ENCODE measurements at places on chromosomes 6 and 20.

DNA sequence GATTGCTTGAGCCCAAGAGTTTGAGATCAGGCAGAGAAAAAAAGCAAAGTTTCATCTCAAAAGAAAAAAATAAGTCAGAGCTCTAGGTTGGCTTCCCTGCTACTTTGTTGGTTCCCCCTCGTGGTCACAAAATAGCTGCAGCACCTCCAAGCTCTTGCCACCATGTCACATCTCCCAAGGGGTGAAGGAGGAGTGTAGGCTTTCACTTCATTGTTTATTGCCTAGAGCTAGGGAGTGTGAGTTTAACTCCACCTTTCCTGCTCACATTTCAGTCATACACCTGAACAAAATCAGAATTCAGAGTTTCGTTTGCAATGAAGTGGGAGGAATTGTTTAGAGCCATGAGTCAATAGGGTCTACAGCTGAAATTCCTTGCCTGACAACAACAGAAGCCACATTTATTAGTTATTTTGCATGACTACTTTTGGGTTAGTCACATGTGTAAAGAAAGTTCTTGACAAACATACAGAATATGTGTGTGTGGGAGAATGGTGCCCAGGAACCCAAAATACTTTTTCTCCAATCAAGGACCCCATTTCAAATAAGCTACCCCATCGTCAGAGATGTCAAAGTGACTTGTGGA, 56.2 kb upstream of the UFL1 start:
- DNase-seq = no peak

GRCh38 chr20:36243726-36244125, 7.4 kb downstream of the AAR2 start:
- DNase-seq = no peak

DNA sequence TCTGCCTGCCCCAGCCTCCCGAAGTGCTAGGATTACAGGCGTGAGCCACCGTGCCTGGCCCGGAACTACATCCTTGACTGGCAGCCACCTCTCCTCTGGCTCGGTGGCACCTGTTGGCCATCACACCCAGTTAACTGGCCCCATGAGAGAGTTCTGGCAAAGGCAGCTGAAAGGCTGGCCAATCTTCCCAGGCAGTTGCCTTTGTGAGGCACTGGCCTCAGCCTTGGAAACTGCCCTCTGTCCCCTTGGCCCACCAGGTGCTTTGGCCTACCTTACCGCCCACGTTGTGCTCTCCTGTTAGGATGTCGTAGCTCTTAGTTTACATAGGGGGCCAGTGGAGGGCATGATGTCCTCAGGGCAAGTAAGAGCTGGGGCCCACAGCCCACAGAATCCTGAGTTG, 9.6 kb upstream of the MANBAL start:
- no peak for DNase-seq

- no peak for DNase-seq
Observed at GRCh38 chr6:154868143-154868594, 126.9 kb upstream of the TIAM2 start.

DNA sequence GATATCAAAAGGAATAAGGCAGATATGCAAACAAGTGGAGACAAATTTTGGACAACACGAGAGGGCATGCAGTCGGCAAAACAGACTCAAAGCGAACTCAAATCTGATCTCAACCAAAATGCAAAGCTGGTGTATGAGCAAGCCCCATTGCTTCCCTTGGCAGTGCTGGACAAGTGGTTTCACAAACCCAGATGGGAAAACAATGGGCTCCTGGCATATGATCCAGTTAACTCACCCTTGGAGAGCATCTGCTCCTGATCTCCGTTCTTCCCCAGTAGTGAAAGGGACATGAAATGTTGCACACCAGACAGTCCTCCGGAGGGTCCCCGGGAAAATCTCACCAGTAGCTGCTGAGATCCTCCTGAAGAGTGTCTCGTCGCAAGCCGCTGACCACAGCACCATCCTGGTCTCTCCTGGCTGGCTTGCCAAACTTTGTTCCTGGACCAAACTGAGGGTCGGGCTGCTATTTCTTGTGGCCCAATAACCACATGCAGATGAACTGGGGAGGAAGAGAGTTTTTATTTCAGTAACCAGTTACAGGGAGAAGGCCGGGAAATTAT, 84.3 kb upstream of the THBS2 start:
- DNase-seq = no peak

GRCh38 chr6:77511860-77512259, 48.6 kb upstream of the HTR1B start:
- DNase-seq = no peak

Data from natural killer cell treated with Interleukin-12 subunit alpha and Interleukin-12 subunit beta and Interleukin-15 and Interleukin-18, amount 100 ng/mL, for 72 hours (primary cell).